ENCODE measurements at places on chromosomes 2 and 18.

DNA sequence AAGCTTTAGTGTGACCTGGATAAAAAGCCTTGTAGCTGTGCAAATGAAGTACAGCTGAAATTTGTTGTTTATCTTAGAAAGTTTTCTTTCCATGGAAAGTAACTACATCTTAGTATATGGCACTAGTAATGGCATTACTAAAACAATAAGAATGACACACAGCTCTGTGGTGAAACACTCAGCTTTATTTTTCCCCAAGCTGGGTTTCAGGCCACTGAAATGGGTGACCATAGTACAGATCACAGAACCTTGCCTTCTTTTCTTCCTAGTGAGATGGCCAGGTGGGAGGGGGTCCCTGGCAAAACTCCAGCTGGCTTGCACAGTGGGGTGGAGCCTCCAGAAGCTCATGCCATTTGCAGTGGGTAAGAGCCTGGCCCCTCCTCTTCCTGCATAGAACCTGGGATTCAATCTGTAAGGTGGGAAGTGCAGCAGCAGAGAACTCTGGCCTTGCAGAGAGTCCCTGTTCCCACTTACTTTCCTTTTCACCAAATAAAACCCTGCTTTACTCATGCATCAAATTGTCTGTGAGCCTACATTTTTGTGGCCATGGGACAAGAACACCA lies 17.6 kb upstream of the GRP start:
- no peak for DNase-seq

DNA sequence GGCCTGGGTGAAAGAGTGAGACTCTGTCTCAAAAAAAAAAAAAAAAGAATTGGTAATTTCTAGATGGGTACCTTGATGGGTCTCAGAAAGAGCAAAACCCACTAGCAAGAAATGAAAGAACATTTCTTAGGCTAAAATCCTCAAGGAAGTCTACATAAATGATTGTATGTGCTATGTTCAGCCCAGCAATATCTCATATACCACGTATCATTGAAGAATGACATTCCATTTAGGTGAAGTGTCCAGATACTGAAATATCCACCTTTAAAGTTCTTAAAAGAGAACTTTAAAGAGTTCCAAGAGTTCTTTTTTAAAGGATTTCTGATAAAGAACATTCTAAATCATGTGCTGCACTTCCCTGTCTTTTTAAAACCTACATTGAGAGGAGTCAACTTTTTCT lies 19.2 kb downstream of the NRP2 start:
- no peak for DNase-seq

DNA sequence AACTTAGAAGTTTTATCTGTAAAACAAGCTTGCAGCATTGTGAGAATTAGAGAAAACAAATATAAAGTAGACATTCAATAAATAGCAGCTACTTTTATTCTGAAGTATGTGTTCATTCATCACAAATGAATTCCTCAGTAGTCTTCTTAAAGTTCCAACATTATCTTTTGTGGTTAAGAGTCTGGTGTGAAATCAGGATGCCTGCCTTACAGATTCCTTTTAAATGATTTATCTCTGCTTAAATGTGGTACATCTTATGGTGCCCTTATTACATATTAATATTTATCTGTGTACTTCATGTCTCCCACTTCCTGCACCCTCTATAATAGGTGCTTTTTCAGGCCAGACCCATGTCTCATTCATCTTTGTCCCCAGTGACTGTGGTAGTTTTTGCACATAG lies 595.0 kb downstream of the STK39 start:
- no peak for DNase-seq

DNA sequence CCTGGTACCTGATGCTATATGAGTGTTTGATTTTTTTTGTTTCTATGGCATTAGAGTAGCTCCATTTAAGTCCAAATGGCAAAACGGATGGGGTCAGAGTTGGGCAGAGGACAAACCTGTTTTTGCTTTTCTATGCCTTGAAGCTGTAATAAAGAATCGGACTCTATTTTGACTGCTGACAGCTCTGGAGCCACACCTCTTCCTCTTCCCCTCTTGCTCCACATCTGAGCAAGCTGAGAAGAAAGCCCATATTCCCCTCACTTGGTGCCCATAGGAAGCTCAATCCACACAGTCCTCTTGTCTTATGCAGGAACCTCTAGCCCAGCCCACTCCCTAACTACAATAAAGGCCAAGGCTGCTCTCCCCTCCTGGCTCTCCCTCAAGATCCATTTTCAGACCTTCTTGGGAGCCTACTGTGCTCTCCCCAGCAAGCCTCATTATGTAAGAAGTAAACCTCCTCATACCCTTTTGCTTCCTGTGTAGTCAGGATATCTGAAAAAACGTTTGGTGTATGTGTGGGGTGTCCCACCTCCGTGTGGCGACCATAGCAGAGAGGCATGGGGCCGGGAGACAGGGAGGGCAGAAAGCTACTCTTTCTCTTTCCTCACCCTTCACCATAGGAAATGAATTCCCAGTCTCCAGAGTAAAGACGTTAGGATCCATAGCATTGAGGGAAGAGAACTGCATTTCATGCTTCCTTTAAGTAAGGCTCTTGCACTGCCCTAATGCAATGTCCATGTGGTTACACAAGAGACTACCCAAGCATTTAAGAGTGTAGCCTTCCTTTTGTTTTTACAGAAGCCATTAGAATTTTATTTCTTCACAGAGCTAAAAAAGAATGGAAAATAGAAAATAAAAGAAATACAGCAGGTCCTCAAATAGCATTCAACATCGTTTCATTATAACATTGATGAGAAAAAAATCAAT lies 41.9 kb upstream of the RAPGEF4 start:
- no peak for DNase-seq

DNA sequence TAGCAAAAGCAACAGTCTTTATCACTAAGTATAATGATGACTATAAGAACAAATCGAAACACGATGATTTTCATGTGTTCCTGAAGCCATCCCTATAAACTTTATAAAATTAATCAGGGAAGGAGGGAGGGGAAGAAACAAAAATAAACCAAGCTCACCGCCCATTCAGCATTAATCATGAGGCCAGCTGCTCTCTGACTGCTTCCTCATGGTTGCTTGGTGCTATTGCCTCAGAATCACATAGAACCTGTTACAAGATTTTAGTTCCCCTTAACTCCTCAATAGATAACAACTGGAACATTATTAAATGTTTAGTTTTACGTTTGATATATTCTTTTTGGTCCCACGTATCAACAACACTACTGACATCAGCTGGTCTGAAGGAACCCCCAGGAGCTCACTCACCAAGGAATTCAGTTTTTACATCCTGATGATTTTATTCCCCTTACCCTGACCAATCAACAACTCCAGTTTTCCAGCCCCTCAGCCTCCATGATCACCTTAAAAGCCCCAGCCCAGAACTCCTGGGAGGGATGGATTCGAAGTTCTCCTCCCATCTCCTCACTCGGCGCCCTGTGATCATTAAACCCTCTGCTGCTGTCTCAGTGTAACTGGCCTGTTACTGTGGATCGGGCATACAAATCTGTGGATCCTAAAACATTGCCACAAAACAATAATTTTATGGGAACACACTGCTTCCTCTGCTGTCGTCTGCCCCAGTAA lies 10.6 kb upstream of the HNRNPLL start:
- DNase-seq: no peak

DNA sequence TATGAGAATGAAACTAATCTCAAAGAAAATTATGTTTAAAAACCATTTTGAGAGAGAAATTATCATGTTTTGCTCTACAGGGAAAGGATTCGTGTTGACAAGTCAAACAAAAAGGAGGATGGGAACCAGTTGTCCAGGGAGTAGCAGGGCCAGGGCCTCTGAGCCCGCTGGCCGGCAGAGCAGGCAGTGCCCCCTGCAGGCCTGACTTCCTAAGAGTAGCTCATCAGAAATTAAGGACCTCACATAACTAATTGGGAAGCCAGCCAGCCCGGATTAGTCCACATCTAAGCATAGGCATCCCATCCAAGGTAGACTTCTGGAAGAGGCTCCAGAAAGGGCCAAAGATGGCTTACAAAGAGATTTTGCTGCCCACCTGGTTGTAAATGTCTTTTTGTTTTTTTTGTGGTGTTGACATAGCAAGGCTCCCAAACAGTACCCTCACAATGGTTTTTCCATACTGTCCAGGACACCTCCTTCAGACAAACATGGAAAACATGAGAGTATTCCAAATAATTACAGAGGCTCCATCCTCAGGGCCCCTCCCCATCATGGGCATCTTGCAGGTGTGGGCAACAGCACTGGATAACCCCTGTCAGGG lies 241.2 kb upstream of the TANK start:
- DNase-seq: no peak

- DNase-seq: no peak
These were observed 20.9 kb downstream of the SOX11 start for GRCh38 chr2:5713101-5713500.

- DNase-seq: no peak
These were observed 279.3 kb downstream of the TMX3 start for GRCh38 chr18:68435581-68435980.

DNA sequence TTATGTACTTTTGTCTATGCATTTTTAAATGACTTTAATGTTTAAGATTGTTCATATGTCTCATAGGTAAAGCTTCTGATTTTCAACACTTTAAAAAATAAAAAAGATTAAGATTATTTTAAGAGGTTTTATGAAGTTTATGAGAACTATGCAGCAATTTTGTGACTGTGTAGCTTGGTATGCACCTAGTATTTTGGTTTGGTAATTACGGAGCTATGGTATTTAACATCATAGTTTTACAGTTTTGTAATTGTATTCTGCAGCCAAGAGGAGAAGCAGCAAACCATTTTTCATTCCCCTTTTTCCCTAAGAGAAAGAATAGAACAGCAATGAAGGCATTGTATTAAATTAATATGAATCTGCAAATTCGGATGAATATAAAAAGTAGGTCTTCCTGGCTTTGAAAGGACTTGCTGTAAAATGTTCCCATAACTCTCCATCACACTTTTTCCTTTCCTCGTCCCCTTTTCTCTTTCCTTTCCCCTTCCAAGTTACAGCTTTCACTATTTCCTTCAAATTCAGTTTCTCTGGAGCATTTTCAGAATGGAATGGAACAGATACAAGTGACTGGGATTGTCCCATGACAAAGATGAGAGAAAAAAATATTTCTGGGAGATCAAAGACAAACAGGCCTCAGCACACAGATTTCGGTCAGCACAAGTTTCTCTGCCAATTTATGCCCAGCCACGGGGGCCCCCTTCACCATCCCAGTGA lies 26.1 kb upstream of the PIEZO2 start:
- no peak for DNase-seq

DNA sequence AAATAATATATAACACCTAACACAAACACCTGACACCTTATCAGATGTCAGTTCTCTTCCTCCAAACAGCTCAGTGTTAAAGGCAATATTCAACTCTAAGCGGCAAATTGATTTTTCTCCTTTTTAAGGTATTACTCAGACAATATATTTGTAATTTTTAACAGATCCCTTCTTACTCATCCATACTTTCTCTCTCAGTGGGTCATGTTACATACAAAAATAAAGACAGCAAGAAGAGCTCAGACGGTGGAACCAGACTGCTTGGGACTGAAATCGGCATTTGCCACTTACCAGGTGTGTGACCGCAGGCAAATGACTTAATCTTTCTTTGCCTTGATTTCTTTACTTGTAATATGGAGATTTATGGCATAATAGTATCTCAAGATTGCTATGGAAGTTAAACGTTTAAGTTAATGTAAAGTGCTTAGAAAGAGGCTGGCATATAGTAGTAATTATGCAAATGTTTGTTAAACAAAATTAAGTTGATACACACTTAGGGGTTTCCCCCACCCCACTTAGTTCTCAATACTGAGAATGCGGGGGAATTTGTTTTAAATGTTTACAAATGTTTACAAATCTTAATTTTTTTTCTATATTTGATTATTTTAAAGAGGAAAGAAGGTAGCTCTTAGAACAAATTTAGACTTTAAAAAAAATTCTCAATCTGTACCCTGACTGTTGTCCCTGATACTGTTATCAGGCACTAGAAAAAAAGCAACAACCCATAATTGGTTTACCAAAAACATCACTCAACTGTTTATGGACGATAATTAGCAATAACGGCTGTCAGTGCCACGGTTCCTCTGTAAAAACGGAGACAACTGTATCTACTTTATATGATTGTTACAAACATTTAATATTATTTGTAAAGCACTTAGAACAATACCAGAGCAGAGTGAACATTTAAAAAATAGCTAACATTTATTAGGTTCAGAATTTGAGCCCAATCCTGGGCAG lies 25.6 kb downstream of the MAP3K2 start:
- DNase-seq: no peak

DNA sequence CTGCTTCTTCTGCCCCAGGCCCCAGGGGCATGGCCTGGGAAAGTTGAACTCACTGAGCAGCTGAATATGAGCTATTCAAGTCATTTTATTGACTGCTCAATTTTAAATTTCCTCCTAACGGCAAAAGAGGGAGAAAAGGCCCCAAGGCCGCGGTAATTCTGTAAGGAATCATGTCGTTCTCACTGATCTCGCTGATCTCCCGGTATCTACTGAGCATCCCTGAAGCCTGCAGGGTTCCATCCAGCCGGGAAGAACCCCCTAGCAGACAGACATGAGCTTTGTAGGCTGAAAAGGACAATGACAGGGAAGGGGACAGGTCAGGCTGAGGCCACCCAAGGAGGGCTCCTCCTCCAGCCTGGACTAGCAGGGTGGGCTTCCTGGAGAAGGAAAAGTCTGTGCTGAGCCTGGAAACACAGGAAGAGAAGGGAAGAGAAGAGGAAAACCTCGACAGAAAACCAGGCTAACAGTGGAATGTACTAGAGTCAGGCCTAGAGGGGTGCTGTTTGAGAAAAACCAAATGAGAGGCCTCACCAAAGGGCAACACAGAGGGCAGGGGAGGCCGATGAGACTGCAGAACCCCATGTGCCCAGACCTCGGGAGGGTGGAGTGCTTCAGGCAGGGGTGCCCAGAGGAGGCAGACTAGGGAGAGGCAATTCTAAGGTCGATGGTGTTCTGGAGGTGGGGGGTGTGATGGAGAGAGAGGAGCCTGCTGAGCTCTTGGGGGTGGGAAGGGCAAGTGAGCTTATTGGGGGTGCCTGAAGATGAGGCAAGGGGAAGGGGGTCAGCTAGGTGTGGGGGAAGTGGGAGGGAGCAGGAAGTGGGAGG lies 2.9 kb upstream of the NPPC start:
- DNase-seq: no peak
